ENCODE measurements at places on chromosomes 7 and 10.

DNA sequence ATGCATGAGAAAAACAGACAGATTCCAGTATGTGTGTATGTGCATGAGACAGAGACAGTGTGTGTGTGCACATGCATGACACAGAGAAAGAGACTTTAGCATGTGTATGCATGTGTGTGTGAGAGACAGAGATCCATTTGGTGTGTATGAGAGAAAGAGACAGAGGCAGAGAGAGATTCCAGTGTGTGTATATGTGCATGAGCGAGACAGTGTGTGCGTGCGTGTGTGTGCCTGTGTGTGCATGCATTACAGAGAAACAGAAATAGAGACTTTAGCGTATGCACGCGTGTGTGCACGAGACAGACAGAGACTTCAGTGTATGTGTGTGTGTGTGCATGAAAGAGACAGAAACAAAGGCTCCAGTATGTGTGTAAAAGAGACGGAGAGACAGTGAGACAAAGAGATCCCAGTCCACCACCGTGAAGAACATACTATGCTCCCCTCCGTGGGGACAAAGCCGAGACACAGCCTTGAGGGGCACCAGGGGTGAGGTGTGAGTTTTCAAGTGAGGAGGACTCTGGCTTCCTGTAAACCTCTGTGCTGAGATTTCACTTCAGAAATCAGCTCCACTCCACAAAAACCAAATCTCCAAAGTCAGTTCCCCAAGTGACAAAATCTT, 188.9 kb downstream of the GRID1 start:
- DNase-seq = no peak

- DNase-seq = no peak
These were observed 39.7 kb downstream of the CADPS2 start for GRCh38 chr7:122846591-122846990.

- DNase-seq = no peak
These were observed 353.7 kb downstream of the NRG3 start for GRCh38 chr10:82228701-82229100.

- DNase-seq = no peak
These were observed 43.5 kb downstream of the PRTFDC1 start for GRCh38 chr10:24908793-24909423.

- no peak for DNase-seq
These were observed 764.4 kb downstream of the LRMDA start for GRCh38 chr10:76195654-76196390.

- DNase-seq = no peak
These were observed 1.5 kb upstream of the SKIDA1 start for GRCh38 chr10:21526860-21527597.

DNA sequence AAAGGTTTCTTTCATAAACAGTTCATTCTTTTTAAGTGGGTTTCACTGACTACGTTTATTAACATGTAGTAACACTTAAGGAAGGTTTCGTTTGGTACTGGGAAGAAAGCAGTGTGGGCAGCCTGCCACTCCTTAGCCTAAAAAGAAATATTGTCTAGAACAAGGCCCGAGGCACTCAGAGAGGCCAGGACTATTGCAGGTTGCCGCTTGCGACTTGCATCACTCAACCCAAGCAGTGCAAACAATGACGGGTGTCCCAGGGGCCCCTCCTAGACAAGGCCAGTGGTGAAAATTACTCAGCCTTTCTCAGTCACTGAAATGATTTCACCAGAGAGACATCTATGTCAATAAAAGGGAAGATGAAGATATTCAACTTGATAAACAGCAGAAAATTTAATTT, 243.9 kb downstream of the SNX13 start:
- DNase-seq = no peak

DNA sequence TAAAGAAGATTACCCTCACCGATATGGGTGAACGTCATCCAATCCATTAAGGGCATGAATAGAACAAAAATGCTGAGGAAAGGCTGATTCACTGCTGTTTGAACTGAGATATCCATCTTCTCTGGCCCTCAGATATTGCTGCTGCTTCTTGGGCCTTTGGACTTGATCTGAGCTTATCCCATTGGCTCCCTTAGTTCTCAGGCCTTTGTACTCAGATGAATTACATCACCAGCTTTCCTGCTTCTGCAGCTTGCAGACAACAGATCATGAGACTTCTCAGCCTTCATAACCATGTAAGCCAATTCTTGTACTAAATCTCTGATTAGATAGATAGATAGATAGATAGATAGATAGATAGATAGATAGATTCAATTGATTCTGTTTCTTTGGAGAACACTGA, 40.2 kb downstream of the CYCS start:
- no peak for DNase-seq

DNA sequence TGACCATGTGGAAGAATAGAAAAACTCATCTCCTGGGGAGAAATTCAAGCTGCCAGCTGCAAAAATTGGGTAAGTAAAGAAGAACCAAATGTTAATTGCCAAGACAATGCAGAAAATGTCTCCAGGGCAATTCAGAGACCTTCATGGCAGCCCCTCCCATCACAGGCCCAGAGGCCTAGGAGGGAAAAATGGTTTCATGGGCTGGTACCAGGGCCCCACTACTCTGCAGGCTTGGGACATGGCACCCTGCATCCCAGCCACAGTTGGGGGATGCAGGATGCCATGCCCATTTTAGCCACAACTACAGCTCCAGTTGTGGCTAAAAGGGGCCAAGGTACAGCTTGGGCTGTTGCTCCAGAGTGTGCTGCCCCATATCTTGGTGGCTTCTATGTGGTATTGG, 20.9 kb upstream of the MKLN1 start:
- DNase-seq = no peak

- DNase-seq = no peak
These were observed 10.9 kb upstream of the PFKP start for GRCh38 chr10:3056280-3057037.

DNA sequence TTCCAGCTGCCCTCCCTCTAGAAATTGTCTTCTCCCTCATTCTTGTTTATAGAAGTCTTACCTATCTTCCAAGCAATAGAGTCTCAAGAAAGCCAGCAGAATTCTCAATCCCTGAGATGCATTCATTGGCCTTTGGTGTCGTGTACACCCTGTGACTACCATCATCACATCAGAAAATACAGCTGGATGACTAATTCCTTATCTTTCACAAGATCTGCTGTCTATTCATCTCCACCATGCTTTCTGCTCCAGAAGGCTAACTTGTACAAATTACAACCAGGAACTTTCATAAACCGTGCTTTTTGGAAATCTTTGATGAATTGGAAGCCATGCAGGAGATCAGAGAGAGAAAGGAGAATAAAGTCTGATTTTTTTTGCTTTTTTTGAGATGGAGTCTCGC, 1062.9 kb upstream of the GHITM start:
- no peak for DNase-seq

DNA sequence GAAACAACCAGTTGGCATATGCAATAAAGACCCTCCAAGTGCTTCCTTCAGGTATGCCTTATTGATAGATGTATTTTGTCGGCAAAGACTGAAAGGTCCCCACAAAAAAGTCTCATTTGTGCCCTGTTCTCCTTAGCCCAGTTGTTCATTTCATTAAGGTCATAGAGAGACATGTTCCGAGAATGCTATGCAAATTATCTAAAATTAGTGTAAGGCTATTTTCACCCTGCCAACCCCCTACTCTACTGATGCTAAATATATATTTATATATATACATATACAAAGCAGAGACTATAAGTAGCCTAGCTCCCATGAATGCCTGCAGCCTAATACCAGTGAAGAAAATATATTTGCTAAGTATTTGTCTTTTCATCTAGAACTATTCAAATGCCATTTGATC, 96.7 kb upstream of the ADO start:
- DNase-seq = no peak

- no peak for DNase-seq
These were observed 13.0 kb upstream of the ACBD5 start for GRCh38 chr10:27253576-27253975.

DNA sequence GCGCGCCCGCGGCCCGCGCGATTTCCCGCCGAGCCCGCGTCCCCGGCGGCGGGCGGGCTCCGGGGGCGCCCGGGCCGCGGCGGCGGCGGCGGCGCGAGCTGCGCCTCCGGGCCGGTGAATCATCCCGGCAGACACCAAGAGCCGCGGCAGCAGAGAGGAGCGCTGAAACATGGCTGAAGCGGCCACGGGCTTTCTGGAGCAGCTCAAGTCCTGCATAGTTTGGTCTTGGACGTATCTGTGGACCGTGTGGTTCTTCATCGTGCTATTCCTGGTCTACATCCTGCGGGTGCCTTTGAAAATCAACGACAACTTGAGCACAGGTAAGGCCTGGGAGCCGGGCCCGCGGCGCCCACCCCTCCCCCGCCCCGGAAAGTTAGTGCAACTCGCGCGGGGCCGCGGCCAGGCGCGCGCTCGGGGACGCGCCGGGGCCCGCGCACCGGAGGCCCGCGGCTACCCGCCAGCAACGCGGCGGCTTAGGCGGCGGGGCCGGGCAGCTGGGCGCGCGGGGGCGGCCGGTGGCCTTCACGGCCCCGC, at the start of gene ST7:
Gene ST7, plus strand, starts transcription at position 130 of the 534 bp plus-strand sequence. Its CDS starts 40 bp downstream, at position 170.
- DNase-seq = peak; percentile 49

DNA sequence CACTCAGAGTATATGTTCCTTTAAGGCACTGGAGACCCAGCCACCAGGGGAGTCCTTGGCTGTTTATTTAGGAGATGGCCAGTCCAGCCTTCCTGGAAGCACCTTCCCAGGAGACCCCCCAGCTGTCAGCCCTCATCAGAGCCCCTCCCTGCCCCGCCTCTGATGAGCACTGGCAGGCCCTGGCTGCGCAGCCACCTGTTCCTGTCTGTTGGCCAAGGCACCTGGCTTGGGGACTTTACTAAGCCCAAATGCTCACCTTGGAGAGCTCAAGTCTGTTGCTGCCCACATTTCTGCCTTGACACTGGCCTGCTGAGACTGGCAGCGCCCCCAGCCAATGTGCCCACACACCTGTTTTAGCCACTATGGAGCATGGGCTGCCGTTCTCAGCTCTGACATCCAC, 124.7 kb downstream of the ELMO1 start:
- no peak for DNase-seq

DNA sequence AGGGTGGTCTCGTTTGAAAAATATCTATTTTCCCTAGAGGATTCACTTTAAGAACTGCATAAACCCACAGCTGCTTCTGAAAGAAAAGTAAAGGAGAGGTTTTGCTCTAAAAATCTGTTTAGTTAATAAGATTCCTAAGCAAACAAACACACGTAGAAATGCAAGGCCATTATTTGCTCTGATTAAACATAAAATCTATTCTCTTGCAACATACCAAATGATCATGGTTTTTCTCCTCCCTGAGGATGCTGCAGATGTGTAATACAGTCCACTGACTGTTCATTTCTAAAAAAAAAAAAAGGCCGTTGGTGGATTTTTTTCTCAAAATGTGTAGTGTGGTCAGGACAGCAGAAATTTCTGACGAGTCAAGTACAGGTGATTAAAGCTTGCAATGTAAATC, 98.6 kb downstream of the BUB3 start:
- no peak for DNase-seq

DNA sequence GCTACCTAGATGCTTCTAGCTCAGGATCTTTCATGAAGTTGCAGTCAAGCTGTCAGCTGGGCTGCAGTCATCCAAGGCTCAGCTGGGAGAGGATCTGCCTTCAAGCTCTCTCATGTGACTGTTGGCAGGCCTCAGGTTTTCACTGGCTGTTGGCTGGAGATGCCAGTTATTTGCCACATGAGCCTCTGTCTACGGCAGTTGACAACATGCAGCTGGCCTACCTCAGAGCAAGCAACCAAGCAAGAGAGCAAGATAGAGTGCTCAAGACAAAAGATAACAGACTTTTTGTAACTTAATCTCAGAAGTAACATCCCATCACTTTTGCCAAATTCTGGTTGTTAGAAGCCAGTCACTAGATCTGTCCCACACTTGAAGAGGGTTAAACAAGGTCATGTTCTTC, 125.8 kb downstream of the TPST1 start:
- DNase-seq = no peak

GRCh38 chr10:124708246-124708779, 35.9 kb downstream of the FAM53B start:
- DNase-seq = peak; percentile 5

- no peak for DNase-seq
These were observed 143.4 kb upstream of the EGR2 start for GRCh38 chr10:62959553-62959952.

DNA sequence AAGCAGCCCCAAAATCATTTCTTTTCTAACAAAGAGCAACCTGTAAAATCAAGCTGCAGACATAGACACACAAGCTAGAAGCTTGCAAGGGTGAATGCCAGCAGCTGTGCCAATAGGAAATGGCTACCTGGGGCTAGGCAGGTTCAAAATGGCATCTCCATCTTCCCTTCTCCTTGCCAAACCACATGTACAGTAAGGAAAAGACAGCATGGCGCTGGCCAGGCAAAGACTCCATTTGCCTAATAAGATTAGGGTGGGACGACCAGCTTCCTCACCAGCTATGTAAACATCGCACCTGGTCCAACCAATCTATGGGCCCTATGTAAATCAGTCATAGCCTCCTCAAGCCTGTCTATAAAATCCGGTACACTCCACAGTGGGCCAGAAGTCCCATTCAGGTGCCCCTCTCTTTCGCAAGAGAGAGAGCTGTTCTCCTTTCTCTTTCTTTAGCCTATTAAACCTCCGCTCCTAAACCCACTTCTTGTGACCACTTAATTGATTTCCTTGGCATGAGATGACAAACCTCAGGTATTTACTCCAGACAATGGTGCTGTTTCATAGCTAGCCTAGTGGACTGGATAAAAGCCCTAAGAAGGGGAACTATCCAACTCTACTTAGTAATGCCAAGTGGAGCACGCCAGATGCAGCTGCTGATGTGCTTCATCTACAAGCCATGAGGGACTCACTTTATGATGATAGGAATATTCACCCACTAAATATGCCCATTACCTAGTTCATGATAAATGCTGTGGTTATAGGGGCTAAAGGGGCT, 44.1 kb downstream of the HTR7 start:
- no peak for DNase-seq

DNA sequence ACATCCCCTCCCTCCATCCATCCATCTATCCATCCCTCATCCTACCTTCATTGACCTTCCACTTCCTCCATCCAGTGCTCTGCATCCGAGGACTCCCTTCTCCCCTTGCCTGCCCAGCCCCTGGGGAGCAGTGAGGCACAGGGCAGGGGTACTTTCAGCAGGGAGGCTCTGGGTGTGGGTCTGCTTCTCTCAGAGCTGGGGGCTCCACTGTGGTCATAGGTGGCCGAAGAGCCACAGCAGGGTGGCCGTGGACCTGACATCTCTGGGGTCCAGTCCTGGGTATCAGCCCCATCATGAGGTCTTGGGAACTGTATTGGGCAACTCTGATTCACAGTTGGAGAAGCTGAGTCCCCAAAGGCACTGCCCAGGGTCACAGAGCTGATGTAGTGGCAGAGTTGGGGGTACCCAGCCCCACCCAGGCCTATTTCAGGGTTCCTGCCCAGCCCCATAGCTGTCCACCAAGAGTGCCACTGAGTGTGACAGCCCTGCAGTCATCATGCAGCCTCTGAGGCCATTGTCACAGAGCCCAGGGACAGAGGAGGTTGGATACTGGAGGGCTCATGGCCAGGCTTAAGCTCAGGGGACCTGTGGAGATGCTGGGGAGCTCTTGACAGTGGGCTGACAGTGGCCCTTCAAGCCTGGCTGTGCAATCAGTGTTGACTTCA, 35.3 kb upstream of the DPYSL4 start:
- no peak for DNase-seq

DNA sequence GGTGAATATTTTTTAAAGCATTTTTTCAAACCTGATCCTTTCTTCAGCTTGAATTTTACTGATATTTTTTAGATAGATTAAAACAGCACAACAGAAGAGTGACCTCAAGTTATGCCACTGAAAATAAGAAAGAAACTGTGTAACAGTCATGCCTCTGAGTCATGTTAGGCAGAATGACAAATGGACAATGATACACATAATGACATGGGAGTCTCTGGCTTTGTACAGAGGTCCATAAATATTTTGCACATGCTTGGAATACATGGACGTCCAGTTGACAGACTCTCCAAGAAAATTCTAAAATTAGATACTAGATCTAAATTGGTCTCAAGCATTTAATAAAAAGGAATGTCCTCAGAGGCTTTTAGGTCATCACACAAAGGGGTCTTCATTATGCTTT, 21.9 kb upstream of the SEMA3A start:
- DNase-seq = no peak

All from DMS153 (cell line).